Left ventricle myocardium inferior (tissue), 1 donor: ENCODE measurements at places on chromosomes 5 and 9. TPM values are rescaled to one million over a fixed set of nuclear protein-coding genes. Genes with fewer than 3 reads are reported as not detected.

Gene IL13
- not detected for total RNA-seq

DNA sequence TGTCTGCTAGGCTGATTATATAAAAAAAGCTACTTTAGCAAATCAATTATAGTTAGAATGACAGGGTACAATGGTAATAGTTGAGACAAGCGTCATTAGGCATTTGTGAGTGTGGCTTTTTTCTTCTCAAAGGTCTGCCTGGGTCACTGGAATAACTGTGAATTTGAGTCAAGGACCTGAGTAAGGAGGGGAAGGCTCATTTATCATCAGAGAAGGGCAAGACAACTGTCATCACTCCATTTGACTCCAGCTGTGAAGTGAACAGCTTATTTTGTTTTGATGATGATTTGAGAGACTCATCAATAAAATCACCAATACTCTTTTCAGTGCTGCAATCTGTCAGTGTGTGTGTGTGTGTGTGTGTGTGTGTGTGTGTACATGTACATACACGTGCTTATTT, 118.6 kb downstream of the MAT2B start:
- no peak for DNase-seq

DNA sequence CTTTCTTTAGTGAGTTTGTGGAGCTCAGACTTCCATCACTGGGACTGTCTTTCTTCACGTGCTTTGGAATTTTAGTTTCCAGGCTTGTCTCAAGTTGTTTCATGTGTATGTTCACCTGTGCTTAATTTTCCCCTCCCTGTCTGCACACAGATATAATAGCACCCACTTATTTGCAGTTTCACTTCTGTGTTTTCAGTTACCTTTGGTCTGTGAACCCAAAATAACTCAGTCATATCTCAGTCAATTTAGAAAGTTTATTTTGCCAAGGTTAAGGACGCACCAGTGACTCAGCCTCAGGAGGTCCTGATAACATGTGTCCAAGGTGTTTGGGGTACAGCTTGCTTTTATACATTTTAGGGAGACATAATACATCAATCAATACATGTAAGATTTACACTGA, 330.4 kb downstream of the ICE1 start:
- DNase-seq: no peak

DNA sequence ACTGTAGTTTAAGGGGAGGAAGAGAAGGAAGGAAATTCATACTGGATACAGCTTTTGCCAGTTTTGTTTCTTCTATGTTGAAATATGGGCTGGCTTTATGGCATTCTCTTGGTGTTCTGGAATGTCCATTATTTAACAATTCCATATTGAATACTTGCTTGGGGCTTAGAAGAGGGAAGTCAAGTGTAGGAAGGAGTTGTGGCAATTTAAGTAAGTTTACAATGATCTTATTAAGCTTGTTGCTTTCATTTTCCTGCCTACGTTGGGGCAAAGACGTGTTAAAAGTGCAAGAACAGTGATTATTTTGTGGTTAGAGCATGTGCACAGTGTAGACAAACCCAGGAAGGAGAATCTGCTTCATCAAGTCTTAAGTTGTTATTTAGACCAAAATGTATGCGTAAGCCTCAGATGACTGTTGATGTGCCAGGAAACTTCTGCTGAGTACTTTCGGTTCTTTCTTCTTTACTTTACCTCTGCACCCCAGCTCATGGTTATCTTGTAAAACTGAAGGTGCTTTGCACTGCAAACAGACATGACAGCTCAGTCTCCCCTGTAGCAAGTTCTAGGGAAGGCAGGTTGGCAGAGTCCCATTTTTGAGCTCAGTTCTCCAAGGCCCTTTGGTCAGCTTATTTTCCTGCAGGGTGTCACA, 75.8 kb downstream of the F2RL2 start:
- no peak for DNase-seq
